Activated CD4-positive, alpha-beta T cell treated with anti-CD3 and anti-CD28 coated beads, Interleukin-2, amount 50 U/mL, for 1 hour (primary cell): ENCODE measurements at places on chromosomes 5 and 9.

DNA sequence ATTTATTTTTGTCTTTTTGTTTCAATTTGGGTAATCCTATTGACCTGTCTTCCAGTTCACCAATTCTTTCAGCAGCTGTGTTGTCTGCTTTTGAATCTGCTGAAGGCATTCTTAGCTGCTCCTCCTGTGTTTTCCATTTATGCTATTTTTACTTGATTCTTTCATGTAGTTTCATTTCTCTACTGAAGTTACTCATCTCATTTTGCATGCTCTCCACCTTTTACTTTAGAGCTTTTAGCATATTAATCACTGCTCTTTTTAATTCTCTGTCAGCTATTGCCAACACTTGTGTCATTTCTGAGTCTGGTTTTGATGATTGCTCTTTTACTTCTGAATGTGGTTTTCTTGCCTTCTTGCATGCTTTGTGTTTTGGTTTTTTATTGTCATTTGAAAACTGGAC, 496.0 kb upstream of the CLINT1 start:
- DNase-seq, result no peak

DNA sequence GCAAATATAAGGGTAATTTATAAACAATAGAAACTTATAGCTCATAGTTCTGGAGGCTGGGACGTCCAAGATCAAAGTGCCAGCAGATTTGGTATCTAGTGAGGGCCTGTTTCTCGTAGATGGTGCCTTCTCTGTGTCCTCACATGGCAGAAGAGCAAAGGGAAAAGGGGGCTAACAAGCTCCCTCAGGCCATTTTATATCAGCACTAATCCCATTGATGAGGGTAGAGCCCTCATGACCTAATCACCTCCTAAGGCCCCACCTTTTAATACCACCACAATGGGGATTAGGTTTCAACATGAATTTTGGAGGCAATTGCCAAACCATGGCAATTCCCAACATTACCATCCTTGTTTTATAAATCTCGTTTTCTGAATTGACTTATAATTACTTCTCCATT, 259.8 kb downstream of the ARRDC3 start:
- no peak for DNase-seq

DNA sequence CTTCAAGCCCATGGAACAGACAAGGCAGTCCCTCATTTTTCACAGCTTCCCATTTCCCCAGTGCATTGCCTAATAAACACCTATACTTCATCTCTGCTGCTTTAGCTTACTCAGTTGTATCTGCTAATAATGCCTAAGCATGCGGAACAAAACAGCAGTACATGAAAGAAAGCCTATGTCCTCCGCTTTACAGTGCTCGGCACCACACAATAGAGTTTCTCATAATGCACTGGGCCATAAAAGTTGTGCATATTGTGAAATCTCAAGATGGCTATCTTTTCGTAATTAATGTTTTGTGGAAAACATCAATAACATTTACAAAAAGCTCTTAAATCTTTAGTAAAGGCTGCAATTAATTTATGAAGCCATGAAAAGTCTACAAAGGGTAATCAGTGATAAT, 69.3 kb downstream of the DENND1A start:
- DNase-seq, result no peak

DNA sequence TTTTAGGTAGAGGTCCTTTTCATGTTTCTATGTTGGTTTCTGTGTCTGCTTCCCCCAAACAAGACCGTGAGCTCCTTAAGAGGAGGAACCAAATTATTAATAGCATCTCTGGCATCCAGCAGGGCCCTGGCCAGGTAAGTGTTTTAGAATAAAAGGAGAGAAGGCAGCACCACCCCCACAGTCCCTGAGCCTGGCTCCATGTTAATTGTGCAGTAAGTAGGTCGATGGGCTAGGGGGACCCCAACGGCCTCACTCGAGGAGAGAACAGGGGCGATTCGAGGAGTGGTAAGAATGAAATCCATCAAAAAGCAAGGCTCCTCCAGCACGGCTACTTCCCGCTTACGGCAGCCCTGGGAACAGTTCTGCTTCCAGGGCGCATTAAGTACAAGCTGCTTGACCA, 67.0 kb downstream of the GABBR2 start:
- DNase-seq, result no peak

DNA sequence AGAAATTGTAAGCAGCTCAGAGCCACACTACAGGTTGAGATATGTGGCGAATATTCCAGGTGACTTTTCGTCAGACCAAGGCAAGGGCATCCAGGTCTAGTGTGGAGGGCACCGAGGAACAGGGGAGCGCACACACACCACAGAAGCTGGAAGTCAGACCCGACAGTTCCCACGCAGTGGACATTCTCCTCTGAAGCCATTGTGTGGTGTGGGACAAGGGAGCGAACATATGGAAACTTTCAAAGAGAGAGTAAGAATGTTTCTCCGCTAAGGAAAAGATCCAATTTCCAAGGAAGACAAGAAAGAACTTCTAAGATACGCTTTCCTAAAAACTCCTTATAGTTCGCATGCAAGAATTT, 141.4 kb upstream of the OTULINL start:
- DNase-seq, result no peak

DNA sequence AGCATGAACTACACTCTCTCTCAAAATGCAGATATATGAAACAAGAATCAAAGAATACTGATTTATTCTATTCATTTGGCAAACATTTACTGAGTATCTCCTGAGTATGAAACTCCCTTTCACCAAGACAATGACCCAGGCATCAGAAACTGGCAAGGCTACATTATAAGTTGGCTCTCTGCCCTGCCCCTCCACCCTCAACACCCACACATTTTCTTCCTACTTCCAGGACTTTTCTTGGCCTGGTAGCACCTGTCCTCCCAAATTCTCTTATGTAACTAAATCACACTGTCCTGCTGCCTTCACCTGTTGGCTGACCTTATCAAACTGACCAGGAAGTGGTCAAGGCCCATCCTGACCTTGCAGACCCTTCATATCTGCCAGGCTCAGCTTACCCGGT, 3.5 kb downstream of the RASEF start:
- no peak for DNase-seq

- DNase-seq, result no peak
Observed at GRCh38 chr5:136062366-136063274, 33.8 kb downstream of the TGFBI start.

DNA sequence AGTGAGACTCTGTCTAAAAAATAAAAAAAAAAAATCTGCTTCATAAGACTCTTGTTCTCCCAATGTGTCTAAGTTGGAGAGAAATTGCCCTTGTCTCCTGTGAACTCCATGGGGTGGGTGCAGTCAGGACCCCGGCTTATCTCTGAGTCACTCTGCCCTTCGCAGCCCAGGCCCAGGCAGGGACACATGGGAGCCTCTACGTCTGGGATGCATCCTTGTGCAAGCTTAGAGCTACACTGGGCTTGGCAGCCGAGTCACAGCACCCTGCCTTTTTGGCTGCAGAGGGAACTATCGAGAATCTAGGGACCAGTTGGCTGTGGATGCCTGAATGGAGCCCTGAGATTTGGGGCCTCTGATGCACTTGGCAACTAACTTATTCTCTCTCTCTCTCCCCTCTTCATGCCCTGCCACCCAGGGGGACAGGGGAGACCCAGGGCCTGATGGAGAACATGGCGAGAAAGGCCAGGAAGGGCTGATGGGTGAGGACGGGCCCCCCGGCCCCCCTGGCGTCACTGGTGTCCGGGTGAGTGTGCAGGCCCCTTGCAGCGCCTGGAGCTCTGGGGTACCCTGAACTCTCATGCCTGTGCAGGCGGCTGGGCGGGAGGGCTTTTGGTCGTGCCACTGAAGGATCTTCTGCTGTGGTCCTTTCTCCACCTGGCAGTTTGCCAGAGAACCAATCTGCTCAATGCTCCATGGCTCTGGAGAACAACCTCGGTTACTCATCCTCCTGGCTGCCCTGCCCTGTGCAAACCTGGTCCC, 47.5 kb upstream of the ORM1 start:
- DNase-seq, result no peak

GRCh38 chr9:111983484-111983908, 86.9 kb downstream of the UGCG start:
- DNase-seq, result no peak

DNA sequence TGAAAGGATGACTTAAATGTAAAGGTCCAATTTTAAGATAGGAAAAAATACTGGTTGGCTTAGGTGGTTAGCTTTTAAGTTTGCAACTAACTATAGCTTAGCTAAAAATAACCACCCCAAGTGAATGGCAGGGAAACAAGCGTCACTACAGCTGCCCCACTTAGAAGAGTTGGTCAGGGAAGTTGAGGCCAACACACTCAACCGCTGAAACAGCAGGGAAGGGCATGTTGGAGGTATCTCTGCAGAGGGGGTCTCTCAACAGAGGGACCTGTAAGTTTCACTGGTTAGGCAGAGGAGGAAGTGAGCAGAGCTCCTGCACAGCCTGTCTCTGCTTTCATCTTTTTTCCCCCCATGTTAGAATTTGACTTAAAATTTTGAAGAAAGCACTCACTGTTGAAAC, 75.3 kb downstream of the LHFPL2 start:
- DNase-seq, result no peak

GRCh38 chr9:109381011-109381729, 60.3 kb upstream of the EPB41L4B start:
- DNase-seq, result no peak

DNA sequence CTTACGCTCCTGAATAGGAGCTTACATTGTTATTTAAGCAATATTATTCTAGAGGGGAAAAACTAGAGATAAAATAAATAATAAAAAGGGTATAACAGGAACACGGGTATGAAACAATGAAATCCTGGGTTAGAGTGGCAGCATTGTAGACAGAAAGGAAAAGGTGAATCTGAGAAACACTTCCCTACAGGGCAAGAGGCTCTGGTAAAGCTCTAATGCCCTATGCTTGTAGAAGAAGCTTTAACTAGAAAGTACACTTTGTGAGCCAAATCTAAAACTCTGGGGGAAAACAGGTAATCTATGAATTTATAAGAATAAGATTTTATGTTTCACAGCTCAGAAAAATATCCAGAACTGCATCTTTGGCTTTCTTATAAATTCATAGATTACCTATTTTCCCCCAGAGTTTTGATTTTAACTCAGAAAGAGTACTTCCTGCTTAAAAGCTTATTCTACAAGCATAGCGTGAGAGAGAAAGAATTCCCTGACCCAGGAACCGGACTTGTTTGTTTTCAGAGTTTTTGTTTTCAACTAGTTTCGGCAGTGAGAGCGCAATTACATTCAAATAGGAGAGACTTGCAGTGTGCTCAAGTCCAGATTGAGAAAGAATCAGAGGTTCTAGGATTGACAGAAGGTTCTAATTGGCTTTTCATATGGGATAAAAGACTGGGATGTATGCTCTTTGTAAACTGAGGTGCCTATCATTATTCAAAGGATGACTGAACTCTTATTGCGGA, 651.0 kb upstream of the RORB start:
- no peak for DNase-seq

DNA sequence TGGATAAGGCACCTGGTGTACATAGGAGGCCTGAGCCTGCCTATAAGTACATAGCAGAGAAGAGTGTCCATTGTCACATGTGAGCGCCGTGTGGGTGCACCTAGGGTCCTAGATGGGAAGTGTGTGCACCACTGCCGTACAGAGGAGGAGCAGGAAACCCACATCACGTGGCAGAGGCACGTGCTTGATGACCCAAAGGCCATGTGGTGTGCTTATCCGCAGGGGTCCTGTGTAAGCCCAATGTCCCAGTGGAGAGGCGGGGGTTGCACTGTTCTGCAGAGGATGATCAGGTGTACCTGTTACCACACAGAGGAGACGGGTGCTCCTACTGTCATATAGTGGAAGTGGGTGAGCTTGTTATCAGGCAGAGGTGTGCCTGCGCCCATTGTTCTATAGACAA, 354.1 kb upstream of the IRX2 start:
- DNase-seq, result no peak

DNA sequence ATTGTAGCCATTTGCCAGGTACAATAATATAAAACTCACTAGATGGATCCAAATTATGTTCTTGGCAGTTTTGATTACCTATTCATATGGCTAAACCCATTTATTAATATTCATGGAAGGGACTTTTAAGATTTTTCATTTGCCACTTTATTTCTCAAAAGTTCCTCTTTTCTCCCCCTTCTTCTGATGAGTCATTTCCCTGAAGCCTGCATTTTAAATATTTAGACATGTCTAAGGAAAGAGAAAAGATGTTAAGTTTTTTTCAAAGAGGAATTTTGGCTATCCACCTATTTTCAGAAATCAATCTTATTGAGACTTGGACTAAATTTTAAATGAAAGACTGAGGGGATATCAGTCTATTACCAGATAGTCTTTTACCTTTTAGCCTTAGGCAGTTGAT, 1189.4 kb downstream of the EFNA5 start:
- DNase-seq, result no peak

DNA sequence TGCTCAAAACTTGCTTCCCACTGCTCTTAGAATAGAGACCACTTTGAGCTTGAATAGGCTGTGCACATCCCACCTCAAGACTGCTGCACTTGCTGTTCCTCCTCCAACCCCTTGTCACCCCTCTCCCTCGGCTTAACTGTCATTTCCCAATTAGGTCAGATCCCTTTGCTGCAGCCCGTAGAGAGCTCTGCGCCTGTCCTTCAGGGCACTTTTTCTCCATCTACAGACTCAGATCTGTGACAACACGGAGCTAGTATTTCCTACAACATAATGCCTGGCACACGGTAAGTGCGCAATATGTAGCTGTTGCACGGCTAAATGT, 485 bp upstream of the HABP4 start:
- no peak for DNase-seq

- no peak for DNase-seq
Observed at GRCh38 chr9:24721621-24722020, 175.9 kb upstream of the IZUMO3 start.

DNA sequence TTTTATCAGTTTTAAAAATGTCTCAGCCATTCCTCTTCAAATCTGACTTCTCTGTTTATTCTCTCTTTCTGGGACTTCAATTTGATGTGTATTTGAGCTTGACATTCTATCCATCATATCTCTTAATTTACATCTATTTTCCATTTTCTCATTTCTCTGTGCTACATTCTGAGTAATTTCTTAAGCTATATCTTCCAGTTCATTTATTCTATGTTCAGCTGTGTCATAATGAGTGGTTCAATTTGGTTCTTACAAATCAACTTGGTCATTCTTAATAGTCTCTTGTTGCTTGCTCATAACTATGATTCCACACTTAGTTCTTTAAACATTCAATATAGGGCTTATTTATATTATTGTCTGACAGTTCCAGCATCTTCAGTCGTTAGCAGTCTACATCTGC, 16.9 kb downstream of the CKMT2 start:
- no peak for DNase-seq

- DNase-seq, result no peak
Observed at GRCh38 chr5:62066761-62067277, 239.2 kb upstream of the KIF2A start.

GRCh38 chr5:171474230-171474813, 54.9 kb downstream of the FGF18 start:
- no peak for DNase-seq

DNA sequence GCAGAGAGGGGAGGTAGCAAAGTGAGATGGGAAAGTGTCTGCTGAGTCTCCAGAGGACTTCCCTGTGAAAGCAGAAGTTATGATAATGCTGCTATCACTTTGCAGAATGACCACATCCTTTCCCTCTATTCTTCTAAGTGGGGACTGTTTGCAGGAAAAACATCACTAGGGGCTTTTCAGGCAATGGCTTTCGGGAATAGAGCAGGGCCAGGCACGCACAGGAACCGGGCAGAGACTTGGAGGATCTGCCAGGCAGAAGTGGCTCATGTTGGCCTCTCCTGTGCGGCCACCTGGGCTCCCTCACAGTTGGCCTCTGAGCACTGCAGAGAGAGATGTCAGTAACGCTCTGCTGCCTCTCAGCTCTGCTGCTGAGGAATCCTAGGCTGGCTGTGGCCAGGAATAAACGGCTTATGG, 214.7 kb downstream of the MAST4 start:
- no peak for DNase-seq
